Amniotic stem cell (primary cell): ENCODE measurements at places on chromosomes 16 and 17.

DNA sequence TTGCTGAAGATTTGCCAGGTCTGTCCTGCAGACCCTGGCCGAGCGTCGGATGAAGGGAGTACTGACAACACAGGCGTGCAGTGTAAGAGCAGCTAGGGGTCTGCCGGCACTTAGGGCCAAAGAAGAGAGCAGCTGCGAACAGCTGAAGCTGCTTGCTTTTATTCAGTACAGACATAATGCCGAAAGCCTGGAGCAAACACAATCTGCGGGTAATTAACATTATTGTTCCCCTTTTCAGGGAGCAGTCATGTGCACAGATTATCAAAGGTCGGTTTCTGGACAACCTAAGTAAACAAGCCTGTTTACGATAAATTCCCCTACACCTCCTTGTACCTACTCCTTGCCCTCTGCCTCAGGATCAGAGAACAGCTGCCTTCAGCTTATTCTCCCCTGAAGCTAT lies 12.0 kb upstream of the KRT23 start:
- DNase-seq, result no peak

GRCh38 chr17:80347948-80348351 lies 67.0 kb upstream of the ENDOV start:
- DNase-seq, result no peak

DNA sequence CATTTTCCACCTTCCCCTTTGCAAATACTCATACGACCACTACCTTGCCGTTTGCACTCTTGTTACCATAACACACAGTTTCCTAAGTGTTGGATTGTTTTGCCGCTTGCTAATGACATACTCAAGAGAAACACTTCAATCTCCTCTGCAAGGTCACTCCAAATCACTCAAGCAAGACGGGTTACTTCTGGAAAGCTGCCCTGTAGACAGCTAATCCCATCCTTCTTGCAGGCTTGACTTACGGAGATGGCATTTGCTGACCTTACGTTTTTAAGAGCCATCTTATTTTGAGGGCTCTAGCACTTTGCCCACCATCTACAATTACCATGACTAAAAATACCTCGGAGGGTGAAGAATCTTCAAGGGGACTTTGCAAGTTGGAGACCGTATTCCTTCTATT lies 46.2 kb downstream of the MYH3 start:
- no peak for DNase-seq

GRCh38 chr17:74512624-74513091 lies 18.6 kb downstream of the CD300LB start:
- DNase-seq, result no peak

- DNase-seq, result no peak
Measured at GRCh38 chr17:74529243-74529642, 2.0 kb downstream of the CD300LB start.

GRCh38 chr17:44655983-44656710 lies at the start of gene MEIOC:
TSS of gene MEIOC (plus strand) at chr17:44656468. CDS start at chr17:44656614, 146 bp downstream.
- DNase-seq, result no peak

- no peak for DNase-seq
Measured at GRCh38 chr17:13590441-13590840, 11.3 kb downstream of the HS3ST3A1 start.

- DNase-seq, result no peak
Measured at GRCh38 chr16:31365131-31365865, 10.3 kb downstream of the ITGAX start.

- no peak for DNase-seq
Measured at GRCh38 chr16:72621651-72622050, 426.3 kb downstream of the ZFHX3 start.

DNA sequence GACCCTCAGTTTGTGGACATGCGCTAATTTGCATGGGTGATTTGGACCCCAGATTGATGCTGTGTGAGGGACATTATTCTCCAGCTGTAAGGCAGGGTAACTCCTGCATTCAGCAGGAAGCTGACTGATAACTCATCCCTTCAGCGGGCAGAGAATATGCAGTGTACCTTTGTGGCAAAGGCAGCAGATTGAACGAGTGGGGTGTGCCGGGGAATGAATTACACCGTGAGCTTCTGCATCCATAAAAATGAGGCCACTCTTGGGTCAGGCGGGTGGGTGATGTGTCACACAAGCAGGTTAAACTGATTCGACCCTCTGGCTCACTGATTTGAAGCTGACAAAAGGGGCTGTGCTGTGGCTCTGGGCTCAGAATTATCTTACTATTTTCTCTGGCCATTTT lies 128.9 kb upstream of the PMFBP1 start:
- no peak for DNase-seq

- DNase-seq, result no peak
Measured at GRCh38 chr17:44424828-44425461, 35.5 kb upstream of the ITGA2B start.

DNA sequence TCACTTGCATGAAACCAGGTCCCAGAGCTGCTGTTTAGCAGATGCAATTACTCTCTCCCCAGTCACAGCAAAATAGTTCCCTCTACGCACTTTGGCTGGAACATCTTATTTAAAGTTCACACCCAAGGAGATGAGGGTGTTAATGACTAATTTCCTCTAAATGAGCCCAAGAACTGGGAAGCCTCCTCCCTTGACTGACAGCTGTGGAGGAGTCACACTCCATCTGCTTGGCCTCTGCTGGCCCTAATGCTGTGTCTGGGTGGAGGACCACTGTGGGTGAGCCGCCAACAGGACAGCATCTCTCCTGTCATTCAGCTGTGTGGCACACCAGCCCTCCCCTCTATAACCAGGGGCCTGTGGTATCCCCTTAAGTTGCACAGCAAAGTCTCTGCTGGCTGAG lies 115.4 kb downstream of the SHISA6 start:
- no peak for DNase-seq

DNA sequence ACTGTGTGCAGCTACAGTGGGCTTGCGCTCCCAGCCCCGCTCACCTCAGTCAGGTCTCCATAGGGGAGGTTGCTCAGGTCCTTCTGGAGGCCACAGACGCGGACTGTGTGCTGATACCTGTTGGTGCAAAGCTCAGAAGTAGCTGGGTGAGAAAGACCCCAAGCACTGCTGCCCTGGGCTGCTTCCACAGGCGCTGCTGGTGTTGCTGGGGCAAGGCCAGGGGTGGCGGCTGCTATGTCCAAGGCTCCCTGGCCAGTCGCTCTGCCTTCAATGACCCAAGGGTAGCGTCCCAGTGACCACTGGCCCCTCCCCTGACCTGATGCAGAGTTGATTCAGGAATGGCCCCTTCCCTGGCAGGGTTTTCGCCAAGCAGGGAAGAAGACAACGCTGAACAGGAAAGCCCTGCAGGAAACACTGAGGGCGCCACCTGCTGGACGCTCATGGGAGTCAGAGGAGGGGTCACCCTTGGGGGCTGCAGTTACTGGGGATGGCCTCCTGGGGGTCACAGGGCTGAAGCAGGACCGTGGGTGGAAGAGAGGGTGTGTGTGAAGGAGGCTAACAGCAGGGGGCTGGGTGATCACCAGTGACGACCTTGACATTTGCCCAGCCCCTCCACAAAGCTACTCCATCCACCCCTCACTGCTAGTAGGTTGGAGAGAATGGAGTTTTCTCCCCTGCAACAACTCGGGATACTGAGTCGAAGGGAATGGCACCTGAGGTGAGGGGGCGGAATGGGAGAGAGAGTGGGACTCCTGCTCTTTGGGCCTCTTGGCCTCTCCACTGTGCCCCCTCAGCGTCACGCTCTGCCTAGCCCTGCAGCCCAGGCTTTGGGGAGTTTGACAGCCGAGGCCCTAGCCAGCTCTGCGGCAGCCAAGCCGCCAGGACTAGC lies 38.3 kb downstream of the ABCC12 start:
- DNase-seq, result no peak

GRCh38 chr16:25297151-25297787 lies 39.6 kb upstream of the ZKSCAN2 start:
- no peak for DNase-seq

- no peak for DNase-seq
Measured at GRCh38 chr16:31414706-31415105, 13.5 kb downstream of the COX6A2 start.

DNA sequence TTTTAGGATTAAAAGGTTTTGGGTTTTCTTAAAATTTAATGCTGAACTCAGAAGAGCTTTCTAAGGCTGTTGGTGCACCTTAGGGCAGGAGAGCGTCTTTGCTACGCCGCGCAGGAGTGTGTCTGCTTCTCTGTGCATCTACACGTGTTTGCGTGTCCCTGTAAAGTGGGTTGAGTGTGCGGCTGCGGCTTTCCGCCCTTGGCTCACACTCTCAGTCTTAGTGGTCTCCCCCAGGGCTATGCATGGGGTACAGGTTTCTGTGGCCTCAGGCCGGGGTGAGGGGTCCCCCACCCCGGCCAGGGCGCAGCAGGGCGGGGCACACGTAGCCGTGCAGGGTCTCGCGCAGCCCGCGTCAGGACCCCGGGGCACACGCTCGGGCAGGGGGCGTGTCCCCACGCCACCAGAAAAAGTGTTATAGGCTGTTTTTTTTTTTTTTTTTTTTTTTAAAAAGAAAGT lies 727 bp upstream of the TENT4B start:
- no peak for DNase-seq

DNA sequence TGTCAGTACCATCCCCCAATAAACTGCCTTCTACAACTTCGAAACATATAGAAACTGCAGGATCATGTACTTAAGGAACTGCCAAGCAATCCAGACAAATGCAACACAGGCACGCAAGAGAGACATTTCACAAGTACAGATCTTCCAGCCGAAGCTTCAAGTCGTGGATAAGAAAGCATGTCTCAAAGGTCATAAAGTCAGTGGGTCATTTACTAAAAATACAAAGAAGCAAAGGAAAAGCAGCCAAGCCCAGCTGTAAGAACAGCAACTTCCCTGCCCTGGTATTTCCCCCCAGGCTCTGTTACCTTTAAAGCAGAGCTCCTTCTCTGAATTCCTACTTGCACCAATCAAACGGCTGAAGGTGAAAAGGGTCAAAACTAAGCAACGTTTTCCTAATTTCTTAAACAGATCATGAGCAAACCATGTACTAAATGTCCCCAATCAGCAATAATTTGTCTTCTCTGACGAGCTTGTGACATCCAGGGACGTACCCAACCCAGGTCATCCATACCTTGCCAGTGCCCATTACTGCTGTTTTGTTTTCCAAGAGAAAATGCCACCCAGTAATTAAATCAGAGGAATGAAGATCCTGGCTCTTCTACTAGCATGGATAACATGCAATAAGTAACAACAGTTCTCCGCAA lies 1.7 kb downstream of the AKTIP start:
- no peak for DNase-seq

GRCh38 chr16:79698341-79698753 lies 97.8 kb upstream of the MAF start:
- DNase-seq, result no peak

DNA sequence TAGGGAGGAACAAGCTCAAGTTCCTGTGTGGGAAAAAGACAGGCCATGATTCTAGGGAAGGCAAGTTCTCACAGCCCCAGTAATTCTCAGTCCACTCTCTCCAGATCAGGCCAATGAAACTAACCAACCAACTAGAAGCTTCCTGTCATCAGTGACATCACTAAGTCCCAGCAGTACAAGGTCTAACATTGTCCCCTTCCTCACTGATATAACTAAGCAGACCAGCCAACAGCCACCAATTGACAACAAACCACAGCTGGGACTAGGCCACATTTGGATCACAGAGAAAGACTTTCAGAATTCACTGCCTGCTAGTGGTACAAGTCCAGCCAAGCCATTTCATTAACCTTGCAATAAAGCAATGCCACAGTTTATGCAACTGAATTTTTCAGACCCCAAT lies 94.0 kb downstream of the CACNG1 start:
- DNase-seq, result no peak

DNA sequence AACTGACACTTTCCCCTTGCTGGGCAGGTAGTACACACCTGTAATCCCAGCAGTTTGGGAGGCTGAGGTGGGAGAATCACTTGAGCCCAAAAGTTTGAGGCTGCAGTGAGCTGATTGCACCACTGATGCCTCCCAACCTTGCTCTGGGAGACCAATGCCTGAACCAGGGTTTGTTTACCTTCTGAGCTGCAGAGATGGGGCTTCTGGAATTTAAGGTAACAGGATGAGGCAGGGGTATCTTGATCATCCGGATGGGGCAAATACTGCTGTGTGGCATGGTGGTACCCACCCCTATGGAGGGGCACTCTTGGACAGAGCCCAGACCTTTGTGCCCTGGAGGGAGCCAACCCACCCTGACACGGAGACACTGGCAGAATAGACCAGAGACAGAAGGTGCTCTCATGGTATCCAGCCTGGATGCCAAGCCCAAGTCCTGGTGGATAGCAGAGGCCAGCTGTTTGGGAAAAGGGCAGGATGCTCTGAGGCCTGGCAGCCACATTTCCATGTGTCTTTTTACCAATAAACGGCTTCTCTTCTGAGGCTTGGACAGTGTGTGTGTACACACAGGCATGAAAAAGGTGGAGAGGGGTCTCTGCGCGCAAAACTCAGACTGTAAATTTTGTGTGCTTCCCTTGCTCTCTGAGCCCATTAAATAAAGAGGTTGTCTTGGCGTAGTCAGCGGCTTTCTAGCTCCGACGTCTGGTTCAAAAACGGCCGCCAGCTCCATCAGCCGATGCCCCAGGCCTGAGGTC lies 4.4 kb downstream of the ZNF48 start:
- no peak for DNase-seq

DNA sequence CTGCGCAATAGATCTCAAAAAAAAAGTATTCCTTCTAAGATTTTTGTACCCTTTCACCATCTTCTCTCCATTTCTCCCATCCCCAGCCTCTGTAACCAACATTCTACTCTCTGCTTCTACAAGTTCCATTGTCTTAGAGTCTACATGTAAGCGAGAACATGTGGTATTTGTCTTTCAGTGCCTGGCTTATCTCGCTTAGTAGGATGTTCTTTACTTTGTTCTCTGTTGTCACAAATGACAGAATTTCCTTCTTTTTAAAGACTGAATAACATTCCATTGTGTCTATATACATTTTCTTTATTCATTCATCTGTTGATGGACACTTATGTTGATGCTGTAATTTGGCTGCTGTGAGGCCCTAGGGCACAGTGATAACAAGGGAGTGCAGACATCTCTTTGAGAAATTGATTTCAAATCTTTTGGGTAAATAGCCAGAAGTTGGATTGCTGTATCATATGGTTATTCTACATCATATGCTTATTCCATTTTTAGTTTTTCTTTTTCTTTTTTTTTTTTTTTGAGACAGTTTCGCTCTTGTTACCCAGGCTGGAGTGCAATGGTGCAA lies 37.7 kb upstream of the MYH10 start:
- no peak for DNase-seq

DNA sequence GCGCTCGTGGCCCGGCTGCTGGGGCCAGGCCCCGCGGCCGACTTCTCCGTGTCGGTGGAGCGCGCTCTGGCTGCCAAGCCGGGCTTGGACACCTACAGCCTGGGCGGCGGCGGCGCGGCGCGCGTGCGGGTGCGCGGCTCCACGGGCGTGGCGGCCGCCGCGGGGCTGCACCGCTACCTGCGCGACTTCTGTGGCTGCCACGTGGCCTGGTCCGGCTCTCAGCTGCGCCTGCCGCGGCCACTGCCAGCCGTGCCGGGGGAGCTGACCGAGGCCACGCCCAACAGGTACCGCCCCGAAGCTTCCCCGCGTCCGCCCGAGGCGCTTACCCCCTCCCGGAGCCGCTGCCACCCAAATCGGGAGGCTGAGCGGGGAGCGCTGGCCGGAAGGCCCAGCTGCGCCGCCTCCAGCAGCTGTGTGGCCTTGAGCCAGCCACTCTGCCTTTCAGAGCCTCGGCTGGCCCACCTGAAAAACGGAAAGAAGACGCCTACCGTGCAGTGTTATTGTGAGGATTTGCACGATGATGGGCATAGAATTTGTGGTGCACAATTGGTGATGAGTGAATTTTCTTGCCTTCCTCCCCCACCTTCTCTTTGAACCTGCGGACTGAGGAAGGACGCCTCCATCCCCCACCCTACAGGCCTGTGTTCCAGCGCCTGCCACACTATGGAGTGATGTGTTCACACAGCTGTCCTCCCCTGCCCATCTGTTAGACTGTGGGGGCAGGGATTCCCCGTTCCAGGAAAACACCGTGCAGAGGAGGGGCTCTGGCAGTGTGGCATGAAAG lies 523 bp downstream of the NAGLU start:
- no peak for DNase-seq

- DNase-seq, result no peak
Measured at GRCh38 chr16:64083428-64084129, 1038.3 kb downstream of the CDH11 start.
